ENCODE measurements at places on chromosomes 1 and 21. TPM values are rescaled to one million over a fixed set of nuclear protein-coding genes. Genes with fewer than 3 reads are reported as not detected.

MYBPH gene
- total RNA-seq, result 0.13 TPM

DNA sequence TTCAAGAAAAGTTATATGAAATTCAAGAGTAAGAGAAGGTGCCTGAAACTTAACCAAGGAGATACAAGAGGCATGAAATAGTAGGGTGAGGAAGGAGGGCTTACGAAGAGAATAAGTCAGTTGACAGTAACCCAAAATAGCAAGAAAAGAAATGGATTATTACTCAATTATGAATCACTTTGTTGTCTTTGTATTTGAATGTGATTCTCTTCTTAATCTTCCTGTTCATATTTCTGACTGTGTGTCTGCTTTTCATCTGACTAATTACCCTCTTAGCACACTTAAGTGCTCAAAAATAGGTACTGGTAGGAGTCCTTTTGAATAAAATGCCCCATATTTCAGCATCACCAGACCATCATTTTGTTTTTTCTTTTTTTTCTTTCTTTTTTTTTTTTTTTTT is 39.4 kb downstream of the GLMN start:
- DNase-seq, result no peak

GRCh38 chr1:241229216-241229615 is 127.8 kb downstream of the RGS7 start:
- DNase-seq, result no peak

SPRR3 gene
- total RNA-seq, result not detected

DNA sequence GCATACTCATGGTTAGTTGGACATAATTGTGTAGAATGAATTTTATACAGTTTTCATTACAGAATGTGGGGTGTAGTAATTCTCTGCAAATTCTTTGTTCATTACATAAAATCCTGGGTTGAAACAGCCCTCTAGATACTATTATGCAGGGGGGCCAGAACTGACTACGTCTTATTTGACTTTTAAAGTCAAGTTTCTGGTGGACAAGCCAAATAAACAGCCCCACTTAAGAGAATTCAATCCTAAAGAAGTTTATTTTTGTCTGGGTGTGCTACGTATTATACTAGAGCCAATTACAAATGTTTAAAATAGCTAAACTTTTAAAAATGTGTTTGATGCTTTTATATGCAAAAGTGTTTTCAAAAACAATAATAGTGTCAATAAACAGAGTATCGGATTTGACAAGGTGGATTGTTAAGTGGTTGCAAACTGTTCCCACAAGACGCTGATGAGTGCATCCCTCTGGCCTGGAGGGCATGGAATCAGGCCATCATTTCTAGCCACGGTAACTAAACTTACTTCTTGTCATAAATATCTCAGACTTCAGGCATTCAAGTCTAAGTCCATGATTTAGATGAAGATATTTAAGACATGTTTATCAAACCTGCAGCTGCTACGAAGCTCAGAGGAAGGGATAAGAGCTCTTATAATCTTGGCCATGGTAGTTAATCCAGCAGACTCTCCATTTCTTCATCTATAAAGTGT is 646.3 kb downstream of the KIF26B start:
- peak; percentile 83 for DNase-seq

DNA sequence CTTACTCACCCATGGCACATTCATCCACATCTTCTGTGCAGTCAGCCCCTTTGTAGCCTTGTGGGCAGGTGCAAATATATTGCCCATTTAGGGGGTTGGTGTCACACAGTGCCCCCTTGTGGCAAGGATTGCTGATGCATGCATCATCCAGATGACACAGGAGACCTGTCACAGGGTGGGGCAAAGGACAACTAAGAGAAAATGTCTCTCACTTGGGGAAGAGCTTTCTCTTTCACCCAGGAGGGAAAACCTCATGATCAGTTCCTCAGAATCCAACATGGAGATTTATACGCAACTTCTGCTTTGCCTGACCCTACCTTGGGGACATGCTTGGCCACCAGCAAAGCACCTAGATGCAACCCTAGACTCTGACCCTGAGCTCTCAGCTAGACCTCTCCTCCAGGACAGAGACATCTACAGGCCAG is 71.8 kb upstream of the ADAM30 start:
- peak; percentile 48 for DNase-seq

DNA sequence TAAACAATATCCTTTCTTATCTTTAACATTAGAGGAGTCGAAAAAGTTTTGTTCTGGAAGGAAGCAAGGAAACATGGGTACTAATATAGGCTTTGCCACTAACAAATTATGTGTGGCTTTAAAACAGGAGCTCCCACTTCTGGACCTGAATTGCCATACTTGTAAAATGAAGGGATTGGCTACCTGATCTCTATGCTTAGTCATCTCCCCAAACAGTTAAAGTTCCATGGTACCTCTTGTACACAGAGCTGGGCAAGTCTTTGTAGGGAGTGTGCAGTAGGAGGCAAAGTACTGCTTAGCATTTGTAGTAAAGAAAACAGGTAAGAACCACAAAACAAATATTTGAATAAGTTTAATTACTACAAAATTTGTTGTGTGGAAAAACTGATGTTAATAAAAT is 81.3 kb downstream of the MAST2 start:
- DNase-seq, result no peak

LAX1 gene
- not detected for total RNA-seq

- DNase-seq, result no peak
These were observed 868 bp downstream of the C1orf21 start for GRCh38 chr1:184387476-184388318.

RPE65 gene
- total RNA-seq, result not detected
